ENCODE measurements at places on chromosomes 6 and 20.

GRCh38 chr20:13515291-13515690 lies 123.4 kb downstream of the TASP1 start:
- DNase-seq = peak; percentile 20

DNA sequence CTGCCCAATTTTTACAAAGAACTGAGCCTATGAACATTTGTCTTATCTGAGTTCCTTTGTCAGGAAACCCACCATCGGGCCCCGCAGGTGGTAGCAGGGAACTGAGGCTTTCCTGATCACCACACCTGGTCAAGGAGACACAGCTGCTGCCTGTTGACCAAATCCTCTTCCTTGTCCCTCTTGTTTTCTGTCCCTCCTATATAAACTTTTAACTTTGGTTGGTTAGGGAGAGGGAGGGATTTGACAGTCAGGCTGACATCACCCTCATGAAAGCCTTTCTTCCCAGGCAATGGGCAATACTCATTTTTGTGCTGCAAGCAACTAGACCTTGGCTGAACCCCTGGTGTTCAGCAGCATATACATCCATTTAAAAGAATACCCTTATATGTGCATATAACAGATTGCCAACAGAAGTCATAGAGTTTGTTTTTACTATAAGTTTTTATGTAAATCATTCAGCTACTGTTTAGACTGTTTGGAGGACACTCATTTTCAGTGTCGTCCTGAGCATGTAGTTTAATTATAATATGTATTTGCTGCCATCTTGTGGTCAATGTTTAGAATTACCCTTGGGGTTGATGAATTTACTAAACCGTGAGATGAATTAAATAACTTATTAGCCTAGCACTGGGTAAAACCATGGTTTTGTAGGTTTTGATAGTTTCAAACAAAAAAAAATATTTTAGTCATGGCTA lies 17.0 kb downstream of the CRISP1 start:
- DNase-seq = peak; percentile 46

DNA sequence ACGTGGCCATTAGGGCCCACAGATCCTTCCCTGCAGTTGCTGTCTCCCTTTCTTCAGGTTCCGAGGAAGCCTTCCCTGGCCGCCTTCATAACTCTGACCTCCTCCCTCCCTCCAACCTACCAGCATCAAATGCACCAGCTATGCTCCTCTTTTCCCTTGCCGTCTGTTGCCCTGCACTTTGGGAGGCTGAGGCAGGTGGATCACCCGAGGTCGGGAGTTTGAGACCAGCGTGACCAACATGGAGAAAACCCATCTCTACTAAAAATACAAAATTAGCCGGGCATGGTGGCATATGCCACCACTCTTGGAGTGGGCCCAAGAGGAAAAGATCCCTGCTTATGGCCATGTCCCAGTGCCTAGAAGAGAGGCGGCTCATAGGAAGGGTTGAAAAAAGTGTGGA lies 31.8 kb downstream of the RNASET2 start:
- DNase-seq = no peak

DNA sequence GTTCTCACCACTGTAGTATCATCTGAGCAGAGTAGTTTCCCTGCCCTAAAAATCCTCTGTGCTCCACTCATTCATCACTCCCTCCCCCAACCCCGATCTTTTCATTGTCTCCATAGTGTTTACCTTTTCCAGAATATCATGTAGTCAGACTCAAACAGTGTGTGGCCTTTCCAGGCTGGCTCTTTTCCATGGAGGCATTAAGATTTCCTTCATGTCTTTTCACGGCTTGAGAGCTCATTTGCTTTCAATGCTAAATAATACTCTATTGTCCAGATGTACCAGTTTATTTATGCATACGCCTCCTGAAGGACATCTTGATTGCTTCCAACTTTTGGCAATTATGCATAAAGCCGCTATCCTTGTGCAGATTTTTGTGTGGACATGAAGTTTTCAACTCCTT lies 235.8 kb downstream of the PHACTR1 start:
- no peak for DNase-seq

- no peak for DNase-seq
Observed at GRCh38 chr6:54856129-54856528, 9.6 kb downstream of the FAM83B start.

GRCh38 chr6:131048459-131048858 lies 14.6 kb downstream of the EPB41L2 start:
- no peak for DNase-seq

DNA sequence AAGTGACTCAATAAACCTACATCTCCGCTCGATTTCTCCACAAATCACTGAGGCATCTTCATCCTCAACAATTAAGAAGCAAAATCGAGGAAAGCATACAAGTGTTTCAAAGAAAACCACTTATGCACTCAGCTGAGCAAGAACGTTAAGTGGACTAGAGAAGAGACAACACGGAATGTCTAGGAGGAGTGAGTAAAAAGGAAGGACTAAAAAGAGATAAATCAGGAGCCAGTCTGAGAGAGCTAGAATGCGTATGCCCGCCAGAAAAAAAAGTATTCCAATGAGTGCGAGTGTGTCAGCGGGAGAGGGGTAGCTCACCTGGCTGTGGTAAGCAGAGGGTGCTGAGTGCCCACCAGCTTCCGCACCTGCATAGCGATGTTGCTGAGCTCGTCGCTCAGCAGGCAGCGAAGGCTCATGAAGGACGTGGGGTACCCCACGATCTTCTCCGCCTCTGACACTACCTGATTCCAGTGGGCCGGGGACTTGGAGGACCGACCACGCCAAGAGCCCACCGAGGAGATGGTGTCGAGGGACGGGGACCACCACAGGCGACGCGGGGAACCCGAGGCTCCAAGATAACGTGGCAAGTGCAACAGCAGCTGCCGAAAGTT lies 587 bp downstream of the PDSS2 start:
- DNase-seq = peak; percentile 31

DNA sequence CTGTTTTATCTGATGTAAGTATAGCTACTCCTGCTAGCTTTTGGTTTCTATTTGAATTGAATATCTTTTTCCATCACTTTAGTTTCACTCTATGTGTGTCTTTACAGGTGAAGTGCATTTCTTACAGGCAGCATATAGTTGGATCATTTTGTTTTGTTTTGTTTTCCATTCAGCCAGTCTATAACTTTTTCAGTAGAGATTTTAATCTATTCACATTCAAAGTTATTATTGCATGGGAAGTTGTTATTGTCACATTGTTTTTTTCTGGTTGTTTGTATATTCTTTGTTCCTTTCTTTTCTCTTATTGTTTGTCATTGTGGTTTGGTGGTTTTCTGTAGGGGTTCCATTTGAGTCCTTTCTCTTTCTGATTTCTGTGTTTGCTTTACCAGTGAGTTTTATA lies 151.2 kb downstream of the PDE10A start:
- no peak for DNase-seq

DNA sequence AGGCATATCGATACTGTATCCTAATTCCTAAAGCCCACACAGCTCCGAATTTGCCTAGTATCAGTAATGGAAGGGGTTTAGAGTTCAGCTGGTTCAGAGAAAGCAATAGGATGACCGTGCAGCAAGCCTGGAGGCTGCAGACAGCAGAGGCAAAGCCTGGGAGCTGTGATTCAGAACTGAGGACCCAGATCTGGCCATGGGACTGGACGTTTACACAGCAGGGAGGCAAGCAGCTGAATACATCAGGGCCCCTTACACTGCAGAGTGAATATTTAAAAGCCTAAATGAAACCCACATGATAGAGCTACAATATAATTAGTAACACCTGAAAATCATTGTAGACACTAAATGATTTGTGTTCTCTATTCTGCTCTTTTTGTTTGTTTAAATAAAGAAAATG lies 38.0 kb downstream of the ELOVL2 start:
- peak; percentile 25 for DNase-seq

- DNase-seq = peak; percentile 27
Observed at GRCh38 chr6:143127941-143128680, 67.4 kb downstream of the AIG1 start.

DNA sequence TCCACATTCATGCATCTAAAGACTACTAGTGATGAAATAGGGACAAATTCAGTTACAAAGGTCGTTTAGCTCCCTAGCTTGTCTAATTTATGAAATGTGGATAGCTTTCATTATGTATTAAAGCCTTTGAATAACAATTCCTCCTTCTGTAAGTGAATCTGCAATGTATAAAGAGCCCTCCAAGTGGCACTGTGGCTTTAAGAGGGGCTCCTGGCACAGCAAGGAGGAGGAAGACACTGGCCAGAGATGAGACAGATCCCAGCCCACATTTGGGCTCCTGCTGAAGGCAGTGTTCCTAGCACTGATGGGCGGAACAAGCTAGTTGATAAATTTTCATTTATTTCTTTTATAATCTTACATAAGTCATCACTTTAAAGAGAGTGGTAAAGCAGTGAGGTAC lies 17.6 kb upstream of the FUCA2 start:
- DNase-seq = peak; percentile 20

DNA sequence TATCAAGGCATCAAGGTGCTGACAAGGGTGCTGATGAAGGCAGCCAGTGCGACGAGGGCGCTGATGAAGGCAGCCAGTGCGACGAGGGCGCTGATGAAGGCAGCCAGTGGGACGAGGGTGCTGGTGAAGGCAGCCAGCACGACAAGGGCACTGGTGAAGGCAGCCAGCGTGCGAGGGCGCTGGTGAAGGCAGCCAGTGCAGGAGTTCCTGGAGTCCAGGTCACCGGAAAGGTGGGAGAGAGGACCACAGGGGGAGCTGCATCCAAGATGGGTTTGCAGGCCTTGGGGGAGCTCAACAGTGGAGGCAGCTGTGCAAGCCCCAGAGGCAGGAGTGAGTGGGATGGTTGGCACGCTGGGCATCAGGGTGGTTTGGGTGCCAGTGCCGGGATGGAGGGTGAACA lies 176.3 kb downstream of the TBXT start:
- no peak for DNase-seq

DNA sequence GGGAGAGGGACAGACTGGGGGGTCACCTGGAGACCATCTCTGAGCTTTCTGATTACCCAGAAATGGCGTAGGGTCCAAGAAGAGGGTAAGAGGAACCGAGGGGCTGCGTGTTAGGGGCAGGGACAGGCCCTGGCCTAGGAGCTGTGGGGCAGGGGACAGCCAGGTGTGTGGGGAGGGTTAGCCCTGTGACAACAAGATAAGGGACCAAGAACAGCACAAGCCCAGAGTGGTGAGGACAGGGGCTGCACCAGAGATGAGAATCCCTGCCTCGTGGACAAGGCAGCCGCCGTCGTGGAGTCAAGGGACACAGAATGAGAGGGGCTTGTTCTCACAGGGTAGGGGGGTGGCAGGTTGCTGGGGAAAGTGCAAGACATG lies 449 bp upstream of the AVP start:
- DNase-seq = no peak

DNA sequence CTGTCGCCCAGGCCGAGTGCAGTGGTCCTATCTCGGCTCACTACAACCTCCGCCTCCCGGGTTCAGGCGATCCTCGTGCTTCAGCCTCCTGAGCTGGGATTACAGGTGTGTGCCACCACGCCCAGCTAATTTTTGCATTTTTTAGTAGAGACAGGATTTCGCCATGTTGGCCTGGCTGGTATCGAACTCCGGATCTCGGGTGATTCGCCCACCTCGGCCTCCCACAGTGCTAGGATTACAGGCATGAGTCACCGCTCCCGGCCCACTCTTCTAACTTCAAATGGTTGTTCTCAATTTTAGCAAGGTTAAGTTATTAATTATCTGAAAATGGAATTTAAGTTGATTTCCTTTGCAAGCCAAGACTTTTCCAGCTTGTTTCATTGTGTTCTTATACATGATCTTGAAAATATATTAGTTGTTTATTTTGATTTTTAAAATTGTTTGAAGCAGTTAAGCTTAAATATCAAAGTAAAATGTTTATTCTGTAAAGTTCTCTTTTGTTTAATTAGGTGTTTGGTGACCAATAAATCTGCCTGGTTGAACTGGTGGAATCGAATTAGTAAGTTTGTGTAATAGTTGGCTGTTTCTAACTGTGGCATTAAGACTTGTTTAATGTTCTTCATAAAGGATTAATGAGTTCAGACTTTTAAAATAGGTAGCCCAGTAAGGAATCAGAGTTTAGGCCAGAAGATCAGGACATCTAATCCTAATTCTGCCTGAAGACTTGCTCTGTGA lies 2.3 kb downstream of the PM20D2 start:
- peak; percentile 22 for DNase-seq

GRCh38 chr6:97160280-97160679 lies 122.7 kb downstream of the MMS22L start:
- DNase-seq = peak; percentile 12

DNA sequence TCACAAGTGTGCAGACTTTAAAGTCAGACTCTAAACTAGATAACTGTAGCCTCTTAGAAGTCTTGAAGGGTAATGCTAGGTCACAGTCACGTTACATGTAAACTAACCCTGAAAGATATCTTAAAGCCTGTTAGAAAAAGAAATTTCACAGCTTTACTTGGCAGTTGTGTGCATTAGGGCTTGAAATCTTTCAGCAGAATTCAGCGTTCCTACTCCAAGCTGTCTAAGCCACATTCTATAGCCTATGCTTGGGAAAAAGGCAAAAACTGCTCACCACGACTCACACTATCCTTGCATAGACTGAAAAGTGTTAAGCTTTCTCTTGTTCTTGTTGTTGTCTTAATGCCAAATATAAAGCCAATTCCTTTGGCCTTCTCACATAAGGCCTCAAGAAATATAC lies 338.0 kb upstream of the SASH1 start:
- DNase-seq = no peak

DNA sequence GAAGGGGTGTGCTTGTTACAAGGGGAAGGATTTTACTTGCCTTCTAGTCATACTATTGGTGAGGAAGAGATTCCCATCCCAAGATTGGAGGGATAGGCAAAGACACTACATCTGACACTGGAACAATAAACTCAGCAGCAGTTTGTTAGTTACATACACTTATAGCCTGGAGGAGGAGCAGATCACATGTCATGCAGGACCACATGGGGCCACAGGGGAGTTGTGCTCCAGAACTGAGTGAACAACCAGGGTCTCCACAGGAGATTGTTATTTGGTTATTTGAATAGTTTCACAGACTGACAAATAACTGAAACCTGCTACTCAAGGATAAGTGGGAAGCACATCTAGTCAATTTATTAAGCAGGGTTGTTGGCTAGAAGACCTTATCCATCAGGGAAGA lies 559.4 kb upstream of the MANEA start:
- DNase-seq = no peak
